NCI-H1417 treated with DMSO at 0.1 percent for 48 hours (cell line): ENCODE measurements at places on chromosomes 7 and 10.
A peak's percentile ranks its signal among the peaks of the same experiment; 100 is the strongest.

- no peak for DNase-seq
Measured at GRCh38 chr7:51290702-51291540, 25.7 kb downstream of the COBL start.

- DNase-seq: no peak
Measured at GRCh38 chr7:10257438-10257837, 716.2 kb upstream of the PHF14 start.

GRCh38 chr10:61262486-61263261 is 190.5 kb downstream of the TMEM26 start:
- DNase-seq: no peak

GRCh38 chr7:20113427-20114027 is 103.7 kb downstream of the MACC1 start:
- DNase-seq: no peak

- no peak for DNase-seq
Measured at GRCh38 chr7:17016402-17017010, 134.7 kb upstream of the AGR3 start.

DNA sequence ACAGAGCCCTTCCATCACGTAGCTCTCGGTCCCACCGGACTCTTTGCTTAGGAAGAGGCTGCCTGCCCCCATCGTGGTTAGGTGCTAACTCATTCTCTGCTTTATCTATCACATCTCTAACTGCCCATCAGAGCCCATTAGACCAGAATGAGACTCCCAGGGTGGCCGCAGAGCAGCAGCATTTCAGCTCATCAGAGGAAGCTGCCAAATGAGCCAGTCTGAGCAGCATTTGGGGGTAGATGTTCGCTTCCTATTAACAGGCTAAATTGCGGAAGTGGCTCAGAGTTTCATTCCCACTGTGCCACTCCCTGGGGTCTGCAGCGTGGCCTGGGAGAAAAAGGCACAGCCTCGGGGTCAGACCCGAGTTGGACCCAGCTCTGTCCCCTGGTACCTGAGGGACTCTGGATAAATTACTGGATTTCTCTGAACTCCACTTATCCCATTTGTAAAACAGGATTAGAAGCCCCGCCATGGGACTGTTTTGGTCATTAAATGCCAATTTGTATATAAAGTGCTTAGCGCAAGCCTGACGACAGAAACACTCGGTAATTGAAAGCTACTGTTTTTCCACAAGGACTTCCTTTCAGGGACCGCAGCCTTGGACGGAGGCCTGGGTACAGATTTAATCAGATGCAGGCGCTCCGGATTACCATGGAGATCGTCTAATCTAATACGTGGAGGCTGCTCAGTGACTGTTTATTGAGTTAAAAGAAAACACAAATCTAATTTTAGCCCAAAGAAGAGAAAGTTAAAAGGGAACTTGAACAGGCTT is 73.8 kb upstream of the PRLHR start:
- DNase-seq: no peak

- no peak for DNase-seq
Measured at GRCh38 chr10:44830022-44830421, 81.1 kb upstream of the TMEM72 start.

GRCh38 chr7:112997831-112998230 is 88.8 kb downstream of the GPR85 start:
- DNase-seq: no peak

DNA sequence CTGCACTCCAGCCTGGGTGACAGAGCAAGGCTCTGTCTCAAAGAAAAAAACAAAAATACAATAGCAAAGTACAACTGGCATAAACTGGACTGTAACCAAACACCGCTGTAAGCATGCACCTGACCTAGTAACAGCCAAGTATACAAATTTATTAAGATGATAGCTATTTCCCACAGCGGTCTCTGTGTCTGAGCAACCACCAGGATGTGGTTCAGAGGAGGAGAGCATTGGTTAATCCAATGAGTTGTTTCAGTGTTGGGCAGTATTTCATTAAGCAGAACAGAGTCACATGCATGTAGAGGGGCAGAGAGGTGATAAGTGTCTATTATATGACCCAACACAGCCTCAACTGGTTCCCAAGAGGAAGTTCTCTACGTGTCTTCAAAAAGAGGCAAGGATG is 4.0 kb downstream of the SLC16A12 start:
- no peak for DNase-seq

DNA sequence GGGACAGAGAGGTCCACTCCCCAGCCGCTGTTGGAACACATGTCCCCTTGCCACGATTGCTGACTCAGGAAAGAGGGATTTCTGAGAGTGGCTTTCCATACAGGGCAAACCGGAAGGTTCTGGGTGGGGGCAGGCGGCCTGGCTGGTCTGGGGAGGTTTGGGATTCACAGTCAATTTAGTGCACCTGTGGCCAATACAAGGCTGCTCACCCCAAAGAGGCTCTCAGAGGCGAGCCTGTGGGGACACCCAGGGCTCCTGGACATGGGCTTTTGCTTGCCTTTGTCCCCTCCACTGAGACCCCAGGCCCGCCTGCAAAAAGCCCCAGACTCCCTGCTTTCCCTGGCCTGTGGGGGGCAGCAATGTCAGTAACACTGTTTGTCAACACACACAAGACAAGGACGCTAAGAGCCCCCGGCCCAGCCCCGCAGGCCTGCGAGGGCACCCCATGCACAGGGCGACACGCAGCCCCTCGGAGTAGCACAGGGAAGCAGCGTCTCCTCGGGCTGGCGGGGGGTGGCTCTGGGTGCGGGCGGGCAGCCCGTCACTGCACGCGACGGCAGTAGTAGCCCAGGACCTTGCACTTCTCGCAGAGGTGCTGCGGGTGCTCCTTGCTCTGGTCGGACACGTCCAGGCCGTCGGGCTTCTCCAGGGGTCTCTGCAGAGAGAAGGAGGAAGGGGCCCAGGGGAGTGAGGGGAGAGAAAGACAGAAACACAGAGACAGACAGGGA is 38.7 kb downstream of the PPIF start:
- DNase-seq: no peak

DNA sequence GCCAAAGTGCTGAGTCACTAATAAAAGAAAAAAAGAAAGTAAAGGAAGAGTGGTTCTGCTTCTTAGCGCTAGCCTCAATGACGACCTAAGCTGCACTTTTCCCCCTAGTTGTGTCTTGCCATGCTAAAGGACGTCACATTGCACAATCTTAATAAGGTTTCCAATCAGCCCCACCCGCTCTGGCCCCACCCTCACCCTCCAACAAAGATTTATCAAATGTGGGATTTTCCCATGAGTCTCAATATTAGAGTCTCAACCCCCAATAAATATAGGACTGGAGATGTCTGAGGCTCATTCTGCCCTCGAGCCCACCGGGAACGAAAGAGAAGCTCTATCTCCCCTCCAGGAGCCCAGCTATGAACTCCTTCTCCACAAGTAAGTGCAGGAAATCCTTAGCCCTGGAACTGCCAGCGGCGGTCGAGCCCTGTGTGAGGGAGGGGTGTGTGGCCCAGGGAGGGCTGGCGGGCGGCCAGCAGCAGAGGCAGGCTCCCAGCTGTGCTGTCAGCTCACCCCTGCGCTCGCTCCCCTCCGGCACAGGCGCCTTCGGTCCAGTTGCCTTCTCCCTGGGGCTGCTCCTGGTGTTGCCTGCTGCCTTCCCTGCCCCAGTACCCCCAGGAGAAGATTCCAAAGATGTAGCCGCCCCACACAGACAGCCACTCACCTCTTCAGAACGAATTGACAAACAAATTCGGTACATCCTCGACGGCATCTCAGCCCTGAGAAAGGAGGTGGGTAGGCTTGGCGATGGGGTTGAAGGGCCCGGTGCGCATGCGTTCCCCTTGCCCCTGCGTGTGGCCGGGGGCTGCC is at the start of gene IL6:
Gene IL6, plus strand, starts transcription at position 294 of the 807 bp plus-strand sequence. Its CDS starts 63 bp downstream, at position 357.
- peak; percentile 44 for DNase-seq

DNA sequence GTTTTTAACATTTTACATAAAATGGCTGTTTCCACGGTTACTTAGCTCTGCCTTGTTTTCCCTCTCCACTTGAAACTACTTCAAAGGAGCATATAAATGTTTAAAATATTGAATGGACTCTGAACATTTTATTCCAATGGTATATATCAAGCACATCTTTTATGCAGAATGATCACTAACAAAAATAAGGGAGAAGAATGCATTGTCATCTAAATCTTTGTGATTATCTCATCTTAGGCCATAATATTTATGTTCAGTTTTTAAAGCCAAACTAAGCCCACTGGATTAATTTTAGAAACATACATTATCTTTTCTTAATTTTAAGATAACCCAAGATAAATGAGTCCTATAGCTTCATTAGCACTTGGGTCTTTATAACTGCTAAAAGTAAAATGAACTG is 13.4 kb upstream of the EBLN1 start:
- no peak for DNase-seq

DNA sequence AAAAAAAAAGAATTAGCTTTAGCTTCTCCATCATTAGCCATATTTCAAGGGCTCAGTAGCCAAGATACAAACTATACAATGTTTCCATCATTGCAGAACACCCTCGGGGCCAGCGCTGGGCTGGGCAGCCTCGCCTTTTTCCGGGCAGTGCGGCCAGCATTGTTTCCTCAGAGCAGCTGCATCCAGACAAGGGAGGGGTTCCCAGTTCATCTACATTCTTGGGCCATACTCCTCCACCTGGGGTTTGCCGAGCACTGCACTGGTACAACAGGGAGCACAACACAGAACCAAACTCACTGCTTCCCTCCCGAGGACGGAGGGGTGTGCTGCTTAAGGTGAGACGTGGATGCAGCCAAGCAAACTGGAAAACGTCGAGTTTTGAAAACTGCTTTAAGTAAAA is 2.4 kb upstream of the PKD1L1 start:
- no peak for DNase-seq

- DNase-seq: no peak
Measured at GRCh38 chr10:80760914-80761371, 223.2 kb downstream of the SH2D4B start.

GRCh38 chr7:73841689-73842066 is 638 bp downstream of the METTL27 start:
- DNase-seq: no peak

GRCh38 chr7:79453558-79454360 is at the start of gene MAGI2:
Gene MAGI2, minus strand, starts transcription at chr7:79453667. Its CDS starts 347 bp downstream, at chr7:79453320.
- DNase-seq: no peak

DNA sequence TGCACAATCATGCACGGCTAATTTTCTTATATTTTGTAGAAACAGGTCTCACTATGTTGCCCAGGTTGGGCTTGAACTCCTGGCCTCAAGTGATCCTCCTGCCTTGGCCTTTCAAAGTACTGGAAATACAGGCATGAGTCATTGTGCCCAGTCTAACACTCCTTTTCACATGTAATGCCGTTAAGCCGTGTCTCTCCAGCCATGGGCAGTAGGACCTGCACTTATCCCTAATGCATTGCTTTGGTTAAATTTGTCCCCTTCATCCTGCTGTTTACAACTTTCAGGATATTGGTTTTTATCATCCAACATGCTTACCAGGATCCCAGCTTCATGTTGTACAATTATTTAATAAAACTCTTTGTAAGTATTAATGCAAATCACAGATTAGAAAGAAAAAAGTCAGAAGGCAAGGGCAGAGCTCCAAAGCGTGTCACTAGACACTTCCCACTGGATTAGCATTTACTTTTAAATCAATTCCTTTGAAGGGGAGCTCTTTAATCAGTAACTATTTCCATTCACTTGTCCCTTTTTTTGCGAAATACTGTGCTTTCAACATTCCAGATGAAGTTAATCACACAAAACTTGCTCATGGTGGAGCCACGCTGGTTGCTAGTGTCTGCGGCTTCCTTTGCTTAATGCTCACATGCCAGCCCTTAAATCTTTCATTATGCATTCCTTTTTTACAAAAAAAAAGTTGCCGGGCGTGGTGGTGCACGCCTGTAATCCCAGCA is 256.0 kb upstream of the AUTS2 start:
- no peak for DNase-seq

- no peak for DNase-seq
Measured at GRCh38 chr10:19290770-19291169, 242.2 kb downstream of the MALRD1 start.

GRCh38 chr7:100093925-100094486 is 5.2 kb downstream of the COPS6 start:
- no peak for DNase-seq

- DNase-seq: no peak
Measured at GRCh38 chr7:105788356-105788755, 88.0 kb downstream of the ATXN7L1 start.

DNA sequence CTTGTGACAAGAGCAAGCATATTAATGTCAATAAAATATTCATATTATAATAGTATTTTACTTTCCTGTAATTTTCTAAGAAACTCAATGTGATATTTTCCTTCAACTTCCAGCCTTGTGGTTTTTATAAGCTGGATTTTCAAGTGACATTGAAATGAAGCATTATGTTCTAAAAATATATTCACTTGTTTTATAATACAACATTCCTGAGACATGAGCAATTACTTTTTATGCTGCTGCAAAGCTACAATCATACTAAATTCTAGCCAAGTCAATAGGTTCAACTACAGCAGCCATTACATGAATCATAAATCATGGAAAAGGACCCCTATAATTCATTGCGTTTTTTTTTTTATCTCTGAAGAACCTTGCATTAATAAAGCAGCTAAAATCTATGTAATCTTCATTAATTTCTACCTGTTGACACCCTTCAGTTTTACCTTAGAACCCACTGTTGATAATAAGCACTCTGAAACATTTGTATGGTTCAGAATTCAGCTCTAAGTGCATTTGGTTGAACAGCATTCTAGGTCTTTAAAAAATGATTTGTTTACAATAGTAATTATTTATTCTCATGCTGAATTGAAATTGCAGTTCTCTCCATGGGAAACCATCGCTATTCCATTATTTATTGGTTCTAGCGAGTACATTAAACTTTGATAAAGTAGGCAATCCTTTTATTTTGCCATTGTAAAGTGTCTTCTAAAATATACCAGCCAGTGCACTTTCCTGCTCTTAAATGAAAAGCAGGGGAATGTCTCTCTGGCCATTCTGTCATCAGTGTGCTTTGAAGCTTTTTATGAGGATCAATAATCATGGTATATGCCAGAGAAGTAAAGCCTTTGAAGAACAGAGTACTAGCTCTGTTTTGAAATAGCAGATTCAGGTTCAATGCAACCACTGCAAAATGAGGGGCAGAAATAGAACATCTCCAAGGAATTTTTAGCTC is 132.6 kb downstream of the GNAT3 start:
- peak; percentile 79 for DNase-seq

DNA sequence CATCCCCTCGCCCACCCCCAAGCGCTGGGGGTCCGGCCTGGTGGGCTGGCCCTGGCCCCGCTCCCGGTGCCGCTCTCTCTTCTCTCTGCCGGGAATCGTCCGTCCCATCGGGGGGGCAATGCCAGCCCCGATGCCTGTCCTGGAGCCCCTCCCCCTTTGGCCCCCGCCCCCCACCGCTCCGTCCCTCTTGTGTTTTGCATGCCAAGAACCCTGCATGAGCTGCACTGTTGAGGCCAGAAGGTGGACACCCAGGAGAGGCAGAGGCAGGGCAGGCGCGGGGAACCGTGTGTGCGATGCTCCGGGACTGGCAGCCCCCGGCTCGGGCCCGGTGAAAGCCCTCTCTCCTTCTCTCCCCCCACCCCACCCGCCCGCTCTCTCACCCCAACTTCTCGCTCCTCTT is 22.1 kb upstream of the HSPB1 start:
- no peak for DNase-seq

GRCh38 chr10:32379318-32379949 is 32.5 kb upstream of the EPC1 start:
- peak; percentile 58 for DNase-seq

GRCh38 chr7:150978126-150978789 is at the start of gene KCNH2:
Gene KCNH2, minus strand, starts transcription at chr7:150978321. Its CDS starts 408 bp downstream, at chr7:150977913.
- DNase-seq: peak; percentile 51

GRCh38 chr10:14456218-14456869 is 125.6 kb upstream of the FRMD4A start:
- DNase-seq: no peak
